ENCODE measurements at places on chromosomes 3 and 15.
A peak's percentile ranks its signal among the peaks of the same experiment; 100 is the strongest.

- peak; percentile 57 for DNase-seq
Observed at GRCh38 chr15:85785887-85786780, 8.6 kb downstream of the KLHL25 start.

- no peak for DNase-seq
Observed at GRCh38 chr3:29414468-29415224, 133.8 kb downstream of the RBMS3 start.

DNA sequence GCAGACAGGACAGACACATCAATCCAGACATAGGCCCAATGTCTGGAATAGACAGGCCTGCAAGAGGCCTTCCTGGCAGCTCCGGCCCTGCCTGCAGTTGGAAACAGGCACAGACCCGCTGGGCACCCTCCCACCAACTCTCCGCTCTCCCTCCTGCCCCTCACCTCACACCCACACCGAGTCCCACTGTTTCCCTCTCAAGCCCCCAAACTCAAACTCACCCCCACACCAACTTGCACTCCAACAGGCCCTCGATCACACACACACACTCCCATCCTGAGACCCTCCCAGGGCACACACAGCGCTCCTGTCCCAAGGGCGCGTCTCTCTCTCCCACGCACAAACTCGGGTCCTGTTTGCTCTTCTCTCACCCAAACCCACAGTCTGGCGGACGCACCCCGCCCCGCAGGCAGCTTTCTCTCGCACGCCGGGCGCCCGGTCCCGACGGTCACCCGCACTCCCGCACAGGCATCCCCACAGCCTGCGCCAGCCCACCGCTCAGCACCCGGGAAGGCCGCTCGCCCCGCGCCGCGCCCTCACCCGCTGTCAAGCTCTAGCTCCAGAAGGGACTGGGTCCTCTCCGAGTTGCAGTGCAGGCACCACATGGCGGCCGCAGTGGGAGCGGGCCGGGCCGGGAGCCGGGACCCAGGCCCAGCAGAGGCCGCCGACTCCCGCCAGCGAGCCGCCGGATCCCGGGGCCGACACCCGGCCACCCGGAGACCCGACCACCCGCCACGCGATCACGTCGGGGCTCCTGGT, 106.2 kb downstream of the IQSEC1 start:
- DNase-seq = no peak

DNA sequence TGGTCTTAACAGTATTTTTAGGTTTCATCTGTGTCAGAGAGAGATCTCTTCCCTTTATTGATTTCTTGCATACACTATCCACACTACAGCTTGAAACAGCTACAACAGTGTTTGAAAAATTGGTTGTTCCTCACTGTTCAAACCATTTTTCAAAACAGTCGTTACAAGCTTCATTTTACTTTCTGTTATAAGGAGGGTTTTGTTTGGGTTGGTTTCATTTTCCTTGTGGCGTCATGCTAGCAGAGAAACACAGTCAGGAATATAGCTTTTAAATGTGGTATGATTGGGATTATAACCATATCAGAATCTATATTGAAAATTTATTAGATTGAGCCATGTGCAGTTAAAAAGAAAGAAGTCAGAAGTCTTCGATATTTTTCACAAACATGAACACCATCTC, 400.6 kb downstream of the ZBTB20 start:
- DNase-seq = no peak

DNA sequence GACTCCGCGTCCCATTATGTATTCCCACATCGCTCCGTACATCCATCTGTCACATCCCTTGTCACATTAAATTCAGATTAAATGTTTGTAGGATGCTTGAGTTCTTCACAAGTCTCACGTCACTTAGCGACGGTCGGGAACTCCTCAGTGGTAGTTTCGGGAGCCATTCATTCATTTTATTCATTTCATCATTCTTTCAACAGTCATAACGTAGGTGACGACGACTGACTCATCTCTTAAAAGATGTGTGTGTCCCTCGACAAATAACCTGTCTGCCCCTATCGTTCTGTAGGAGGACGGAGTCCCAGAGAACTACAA, 272 bp upstream of the SRPRB start:
- no peak for DNase-seq

GRCh38 chr3:11530153-11530721, 113.5 kb downstream of the VGLL4 start:
- no peak for DNase-seq

GRCh38 chr3:67450153-67450552, 204.3 kb downstream of the SUCLG2 start:
- DNase-seq = no peak

DNA sequence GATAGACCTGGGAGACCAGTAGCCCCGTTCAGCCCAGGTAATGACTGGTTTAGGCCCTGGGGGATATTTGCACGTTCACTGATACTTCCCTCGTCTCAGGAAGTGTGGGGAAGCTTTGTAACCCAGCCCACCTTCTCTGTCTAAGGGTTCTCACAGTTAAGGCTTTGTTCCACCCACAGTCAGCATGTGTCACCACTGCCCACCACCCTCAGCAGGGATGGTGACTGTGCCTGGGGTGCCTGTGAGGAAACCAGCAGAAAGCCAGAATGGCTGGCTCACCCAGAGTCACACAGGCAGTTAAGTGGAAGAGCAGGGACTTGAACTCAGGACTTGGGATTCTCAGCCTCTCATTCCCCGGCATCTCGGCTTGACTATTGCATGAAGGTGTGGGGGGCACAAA, 5.2 kb downstream of the KBTBD13 start:
- no peak for DNase-seq

GRCh38 chr3:149095487-149095886, 9.2 kb upstream of the HLTF start:
- DNase-seq = no peak

- DNase-seq = no peak
Observed at GRCh38 chr3:123735456-123735855, 148.7 kb downstream of the MYLK start.

DNA sequence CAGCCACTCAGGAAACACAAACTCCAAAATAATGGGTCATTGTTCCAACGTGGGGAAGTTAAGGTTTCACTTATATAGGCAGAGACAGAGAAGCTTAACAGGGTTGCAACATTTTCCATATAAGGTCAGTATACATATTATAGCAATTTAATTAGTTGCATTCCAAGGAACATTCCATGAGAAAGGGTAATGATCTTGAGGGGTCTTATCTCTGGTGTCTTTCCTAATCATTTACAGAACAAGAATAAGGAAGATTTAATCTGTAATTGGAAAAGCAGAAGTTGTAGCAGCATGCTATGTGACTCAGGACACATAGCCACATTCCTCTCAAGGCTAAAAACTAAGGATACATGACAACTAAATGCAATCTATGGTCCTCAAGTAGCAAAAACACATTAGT, 4.9 kb downstream of the MNS1 start:
- no peak for DNase-seq

DNA sequence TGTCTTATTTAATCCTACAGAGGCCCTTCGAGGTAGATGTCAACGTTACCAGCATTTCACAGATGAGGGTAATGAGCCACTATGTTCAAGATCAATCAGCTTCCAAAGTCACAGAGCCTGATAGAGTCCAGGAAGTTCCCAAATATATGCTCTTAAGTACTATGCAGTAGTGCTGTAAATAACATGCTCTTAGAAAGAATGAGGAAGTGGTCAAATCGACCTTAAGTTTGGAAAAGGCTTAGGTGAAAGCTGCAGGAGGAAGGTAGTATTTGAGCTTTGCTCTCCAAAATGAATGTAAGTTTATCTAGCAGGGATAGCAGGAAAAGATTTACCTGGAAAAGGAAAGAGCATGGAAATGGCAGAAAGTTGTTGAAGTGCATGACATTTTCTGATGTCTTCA, 234.0 kb downstream of the RBMS3 start:
- no peak for DNase-seq

- DNase-seq = no peak
Observed at GRCh38 chr3:151841801-151842200, 27.9 kb downstream of the AADAC start.

DNA sequence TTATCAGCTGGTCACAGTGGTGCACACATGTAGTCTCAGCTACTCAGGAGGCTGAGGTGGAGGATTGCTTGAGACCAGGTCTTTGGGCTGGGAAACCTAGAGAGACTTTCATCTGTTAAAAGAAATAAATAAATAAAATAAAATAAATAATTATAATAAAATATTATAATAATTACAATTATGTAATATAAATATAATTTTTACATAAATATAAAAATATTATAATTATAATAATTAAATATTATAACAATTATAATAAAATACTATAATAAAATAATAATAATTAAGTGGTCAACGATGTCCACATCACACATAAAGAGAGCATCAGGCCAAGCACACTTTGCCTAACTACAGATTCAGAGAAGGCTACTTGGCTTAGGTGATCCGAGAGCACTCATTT, 14.6 kb downstream of the QRICH1 start:
- no peak for DNase-seq

DNA sequence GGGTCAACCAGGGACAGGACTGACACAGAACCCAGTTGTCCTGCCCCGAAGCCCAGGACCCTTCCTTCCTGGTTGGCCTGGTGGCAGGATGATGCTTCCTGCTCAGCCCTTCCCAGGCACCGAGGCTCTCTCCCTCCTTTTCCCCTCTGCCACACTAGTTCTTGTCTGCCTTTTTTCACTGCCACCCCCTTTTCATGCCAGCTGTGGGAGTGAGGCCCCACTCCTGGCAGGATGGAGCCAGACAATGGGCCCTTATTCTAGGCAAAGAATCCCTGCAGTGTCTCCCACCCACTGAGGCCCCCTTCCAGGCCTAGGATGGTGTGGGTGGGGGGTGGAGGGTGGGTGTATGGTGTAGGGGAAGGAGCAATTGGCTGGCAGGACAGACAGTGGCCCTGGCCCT, 1.1 kb upstream of the SCAMP5 start:
- no peak for DNase-seq

DNA sequence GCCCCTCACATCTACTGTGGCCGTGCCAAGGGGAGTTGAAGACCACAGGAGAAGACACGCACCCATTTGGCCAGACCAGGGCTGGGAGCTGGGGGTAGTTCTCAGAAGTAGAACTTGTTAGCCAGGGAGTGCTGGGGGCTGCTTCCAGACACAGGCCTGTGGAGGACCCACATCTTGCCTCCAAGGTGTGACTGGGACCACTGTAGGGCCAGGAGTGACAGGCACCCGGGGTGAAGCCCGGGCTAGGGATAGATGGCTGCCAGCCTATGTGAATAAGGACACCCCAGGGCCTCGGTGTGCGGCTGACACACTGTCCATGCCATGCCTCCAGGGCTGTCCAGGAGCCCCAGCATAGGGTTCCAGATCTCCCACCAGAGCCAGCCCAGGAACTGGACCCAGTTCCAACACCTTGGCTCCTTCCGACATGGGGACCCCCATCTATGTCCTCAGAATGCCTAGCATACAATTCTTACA, 1.8 kb downstream of the ANPEP start:
- DNase-seq = no peak

GRCh38 chr3:157127268-157127667, 32.7 kb downstream of the CCNL1 start:
- no peak for DNase-seq

- peak; percentile 15 for DNase-seq
Observed at GRCh38 chr3:148727231-148727630, 29.5 kb downstream of the AGTR1 start.

GRCh38 chr3:74621581-74621980, 7.1 kb upstream of the CNTN3 start:
- no peak for DNase-seq

DNA sequence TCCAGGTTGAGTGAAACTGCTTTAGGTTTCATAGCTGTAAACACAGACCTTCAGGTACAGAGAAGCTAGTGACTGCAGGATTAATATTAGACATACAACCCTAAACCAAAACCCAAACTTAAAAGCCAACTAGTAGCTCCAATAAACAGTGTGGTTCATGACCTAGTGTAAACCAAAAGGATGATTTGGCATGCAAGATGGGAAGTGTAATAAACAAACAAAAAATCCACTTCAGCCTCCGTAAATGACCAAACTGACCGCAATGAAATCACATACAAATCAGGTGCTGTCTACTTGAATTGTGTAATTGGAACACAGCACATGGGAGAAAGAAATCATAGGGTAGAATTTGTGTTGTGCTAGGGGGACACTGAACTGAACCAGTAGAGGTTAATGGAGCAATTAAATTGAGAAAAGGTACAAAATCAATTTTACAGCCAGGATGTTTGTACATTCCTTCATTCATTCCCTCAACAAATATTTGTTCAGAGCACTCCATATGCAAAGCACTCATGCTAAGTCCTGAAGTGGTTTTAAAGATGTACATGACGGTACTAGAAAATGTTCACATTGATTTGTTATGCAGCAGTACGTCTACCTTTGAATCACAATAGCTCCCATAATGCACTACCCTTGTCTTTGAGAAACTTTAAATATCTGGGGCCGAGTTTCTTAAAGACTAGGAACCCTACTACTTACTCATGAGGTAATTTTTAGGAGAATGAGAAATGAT, 21.4 kb upstream of the CHST2 start:
- no peak for DNase-seq

GRCh38 chr3:115898656-115899410, 275.5 kb downstream of the GAP43 start:
- no peak for DNase-seq

DNA sequence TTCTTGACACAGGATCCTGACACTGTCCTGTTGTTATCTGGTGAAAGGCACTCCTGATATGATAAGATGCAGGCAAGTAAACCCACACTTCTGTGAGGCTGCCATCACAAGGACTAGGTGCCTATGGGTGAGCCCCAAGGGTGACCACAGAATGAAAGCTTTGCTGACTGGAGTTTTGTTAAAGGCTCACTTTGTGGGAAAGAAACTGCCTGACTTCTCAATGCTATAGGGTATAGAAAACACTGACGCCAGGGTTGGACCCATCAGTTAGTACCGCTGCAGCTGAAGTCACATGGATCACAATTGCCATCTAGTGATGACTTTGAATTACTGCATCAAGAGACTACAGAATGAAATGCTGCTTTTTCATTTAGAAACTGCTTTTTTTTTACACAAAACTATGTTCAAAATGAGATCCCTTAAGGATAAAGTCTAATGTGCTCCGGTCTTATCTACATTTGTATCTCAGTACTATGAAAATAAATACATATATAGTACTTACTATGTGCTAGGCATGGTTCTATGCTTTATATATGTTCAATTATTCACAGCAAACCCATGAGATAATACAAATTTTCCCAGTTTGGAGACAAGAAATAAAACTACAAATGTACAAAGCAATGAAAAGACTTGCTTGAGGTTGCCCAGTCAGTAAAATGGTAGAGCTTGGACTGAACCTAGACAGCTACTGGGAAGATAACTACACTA, 64.2 kb upstream of the CMSS1 start:
- peak; percentile 84 for DNase-seq

DNA sequence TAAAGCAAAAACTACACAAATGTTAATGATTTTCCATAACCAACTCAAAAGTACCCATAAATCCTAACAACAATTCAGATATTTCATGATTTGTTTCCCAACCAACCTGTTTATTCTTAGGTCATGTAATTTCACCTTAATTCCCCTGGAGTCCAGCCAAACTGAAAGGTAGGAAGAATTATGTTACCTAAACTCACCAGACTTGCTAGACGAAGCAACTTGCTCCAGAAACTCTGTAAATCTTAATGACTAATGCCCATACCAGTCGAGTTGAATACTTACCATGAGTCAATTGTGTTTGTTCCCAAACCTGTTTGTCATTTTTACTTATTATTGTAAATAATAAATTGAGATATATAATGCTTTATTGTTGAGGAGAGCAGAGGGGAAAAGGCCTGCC, 1030.0 kb downstream of the TBL1XR1 start:
- DNase-seq = no peak

Data from kidney capillary endothelial cell (primary cell).